ENCODE measurements at places on chromosomes 5 and 9.

DNA sequence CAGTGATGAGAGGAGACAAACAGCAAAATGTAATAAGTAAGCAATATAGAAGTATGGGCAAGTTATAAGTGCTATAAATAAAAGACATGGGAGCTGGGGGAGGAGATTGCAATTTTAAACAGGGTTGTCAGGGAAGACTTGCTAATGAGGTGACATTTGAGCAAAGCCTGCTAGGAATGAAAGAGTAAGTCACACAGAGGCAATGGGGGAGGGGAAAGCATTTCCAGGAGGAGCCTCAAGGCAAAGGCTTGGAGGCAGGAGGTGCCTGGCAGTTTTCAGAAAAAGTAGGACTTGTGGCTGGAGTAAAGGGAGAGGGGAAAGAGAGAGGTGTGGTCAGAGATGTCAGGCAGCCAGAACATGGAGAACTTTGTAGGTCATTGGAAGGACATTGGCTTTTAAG lies 124.4 kb upstream of the NMUR2 start:
- no peak for DNase-seq

GRCh38 chr5:131109540-131110255 lies 55.4 kb downstream of the HINT1 start:
- DNase-seq = peak; percentile 57

GRCh38 chr9:137286975-137287383 lies 9.5 kb downstream of the TOR4A start:
- DNase-seq = peak; percentile 8

DNA sequence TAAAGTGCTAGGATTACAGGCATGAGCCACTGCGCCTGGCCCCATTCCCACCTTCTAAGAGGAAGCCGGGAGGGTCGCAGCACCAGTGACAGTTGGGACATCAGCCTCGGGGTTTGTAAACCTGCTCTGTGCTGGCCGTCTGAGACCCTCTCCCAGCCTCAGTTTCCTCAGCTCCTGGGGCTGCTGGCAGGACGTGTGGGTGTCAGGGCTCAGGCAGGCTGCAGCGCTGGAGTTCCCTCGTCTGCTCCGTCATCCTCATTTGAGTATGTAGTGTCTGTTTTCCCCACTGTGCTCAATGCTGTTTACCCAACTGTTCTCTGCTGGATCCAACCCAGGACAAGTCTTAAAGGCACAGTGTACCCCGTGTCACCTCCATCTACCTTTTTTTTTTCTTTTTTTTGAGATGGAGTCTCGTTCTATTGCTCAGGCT lies 2.0 kb upstream of the NINJ1 start:
- DNase-seq = no peak

DNA sequence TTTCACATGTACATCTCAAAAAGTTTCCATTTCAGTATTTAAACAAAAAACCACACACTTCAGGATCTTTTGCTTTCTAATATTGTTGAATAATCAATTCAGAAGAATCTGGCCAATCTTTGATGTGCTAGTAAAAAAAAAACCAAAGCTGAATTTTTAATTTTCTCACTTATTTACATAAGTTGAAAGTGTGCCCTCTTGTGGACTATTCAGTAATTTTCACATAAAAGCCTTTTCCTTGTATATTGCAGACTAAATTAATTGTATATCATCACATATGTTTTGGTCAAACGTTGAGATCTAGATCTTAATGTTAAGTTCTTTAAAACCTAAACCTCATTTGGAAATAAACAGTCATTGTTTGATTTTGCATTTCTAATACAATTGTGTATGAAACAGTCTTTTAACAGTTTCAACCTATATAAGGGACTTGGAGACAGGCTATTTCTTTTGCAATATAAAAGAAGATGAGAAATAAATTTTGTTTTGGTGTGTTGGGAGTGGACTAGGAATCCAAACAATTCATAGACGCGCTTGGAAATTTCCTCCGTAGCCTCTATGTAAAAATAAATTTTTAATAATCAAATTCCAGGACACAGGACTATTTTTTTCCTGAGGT lies 68.1 kb downstream of the NIPBL start:
- peak; percentile 57 for DNase-seq

- DNase-seq = no peak
Measured at GRCh38 chr9:77454663-77455062, 193.5 kb downstream of the GNA14 start.
